ENCODE measurements at places on chromosomes 4 and X. TPM values are rescaled to one million over a fixed set of nuclear protein-coding genes. Genes with fewer than 3 reads are reported as not detected.

The GAGE13 gene
- polyA plus RNA-seq: not detected

The CD38 gene
- polyA plus RNA-seq: 1.8 TPM

The BEX5 gene
- 0.55 TPM for polyA plus RNA-seq

DNA sequence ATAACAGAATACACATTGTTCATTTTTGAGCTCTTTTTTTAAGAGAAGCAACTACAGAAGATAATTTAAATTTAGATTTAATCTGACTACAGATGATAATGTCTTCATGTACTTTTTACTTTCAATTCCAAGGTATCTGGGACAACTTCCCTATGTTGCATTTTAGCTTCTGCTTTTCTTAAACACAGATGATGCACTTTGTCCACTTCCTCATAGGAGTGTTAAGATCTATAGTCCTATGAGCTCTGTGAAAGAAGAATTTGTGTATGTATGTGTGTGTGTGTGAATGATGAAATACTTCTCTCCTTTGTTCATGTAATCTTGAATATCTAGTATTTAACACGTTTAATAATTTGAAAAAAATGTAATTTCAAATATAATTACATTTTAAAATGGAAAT, 5.3 kb upstream of the FHIP1A start:
- DNase-seq: no peak

DNA sequence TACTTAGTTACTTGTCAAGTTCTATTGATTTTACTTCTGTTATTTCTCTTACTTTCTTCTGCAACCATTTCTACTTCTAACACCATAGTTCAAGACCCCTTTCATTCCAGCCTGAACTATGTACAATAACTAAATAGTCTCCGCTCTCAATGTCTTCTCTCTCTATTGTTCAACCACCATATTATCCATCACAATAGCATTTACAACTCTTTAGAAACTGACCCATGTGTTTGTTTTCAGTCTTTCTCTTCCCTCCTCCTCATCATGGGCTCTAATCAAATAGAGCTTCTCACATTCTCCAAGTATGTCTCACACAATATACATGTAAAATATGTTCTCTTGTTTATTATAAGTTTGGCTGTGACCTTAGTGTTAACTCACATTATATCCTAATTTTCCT, 143.6 kb downstream of the ZAR1 start:
- DNase-seq: no peak

The SLAIN2 gene
- 50.2 TPM for polyA plus RNA-seq

GRCh38 chrX:95382799-95383198, 1301.8 kb upstream of the DIAPH2 start:
- no peak for DNase-seq

DNA sequence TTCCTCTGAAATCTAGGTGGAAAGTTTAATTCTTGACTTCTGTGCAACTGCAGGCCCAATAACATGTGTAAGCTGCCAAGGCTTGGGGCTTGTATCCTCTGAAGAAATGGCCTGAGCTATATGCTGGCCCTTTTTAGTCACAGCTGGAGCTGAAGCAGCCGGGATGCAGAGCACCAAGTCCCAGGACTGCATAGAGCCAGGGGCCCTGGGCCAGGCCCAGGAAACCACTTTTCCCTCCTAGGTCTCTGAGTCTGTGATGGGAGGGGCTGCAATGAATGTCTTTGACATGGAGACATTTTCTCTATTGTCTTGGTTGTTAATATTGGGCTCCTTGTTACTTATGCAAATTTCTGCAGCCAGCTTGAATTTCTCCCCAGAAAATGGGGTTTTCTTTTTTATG, 588.5 kb downstream of the CENPC start:
- no peak for DNase-seq

GRCh38 chr4:83664741-83665140, 128.8 kb downstream of the GPAT3 start:
- DNase-seq: no peak

The HPGDS gene
- polyA plus RNA-seq: 7.7 TPM

DNA sequence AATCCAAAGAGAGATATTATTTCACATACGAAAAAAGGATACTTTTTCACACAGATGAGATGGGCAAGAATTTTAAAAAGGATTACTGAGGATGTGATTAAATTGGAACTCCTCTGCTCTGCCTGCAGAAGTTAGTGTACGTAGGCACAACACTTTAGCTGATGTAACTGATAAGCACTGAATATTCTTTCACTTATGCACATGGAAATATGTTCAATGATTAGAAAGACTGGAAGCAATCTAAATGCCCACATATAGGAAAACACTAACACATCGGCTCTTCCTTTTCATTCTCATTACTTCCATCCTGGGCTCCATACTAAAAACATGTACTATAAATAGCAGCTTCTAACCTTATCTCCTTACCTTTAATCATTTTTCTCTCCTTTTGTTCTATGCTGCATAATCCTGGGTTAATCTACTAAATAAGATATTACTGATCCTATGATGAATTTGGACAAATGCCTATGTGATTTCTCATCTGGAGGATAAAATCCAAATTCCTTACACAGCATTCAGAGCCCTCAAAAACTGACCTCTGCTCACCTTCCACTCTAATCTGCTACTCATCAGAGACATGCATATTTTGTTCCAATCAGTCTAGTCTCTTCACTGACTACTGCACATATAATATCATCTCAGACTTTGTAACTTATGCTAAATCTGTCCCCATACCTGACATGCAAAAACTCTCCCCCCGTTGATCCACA, 197.8 kb downstream of the PDGFC start:
- DNase-seq: peak; percentile 47

The GRIA2 gene
- polyA plus RNA-seq: 4.7 TPM

DNA sequence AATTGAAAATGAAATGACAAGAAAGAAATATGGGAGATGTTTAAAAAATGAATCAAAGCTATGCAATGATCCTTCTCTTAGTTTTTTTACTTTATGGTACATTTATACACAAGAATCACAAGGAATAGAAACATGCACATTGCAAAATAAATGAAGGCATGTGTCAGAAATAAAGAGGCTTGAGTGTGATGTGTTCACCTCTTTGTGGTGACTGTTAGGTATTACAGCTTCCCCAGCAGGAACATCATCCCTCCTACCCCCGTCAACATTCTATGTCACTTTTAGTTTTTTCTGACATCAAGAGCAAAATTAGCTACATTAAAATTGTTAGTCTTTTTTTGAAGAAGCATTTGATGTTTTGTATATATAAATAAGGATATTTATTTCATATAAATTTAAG, 214.8 kb downstream of the SLC4A4 start:
- peak; percentile 7 for DNase-seq

GRCh38 chr4:32560306-32560705, 1840.1 kb downstream of the PCDH7 start:
- DNase-seq: peak; percentile 91

DNA sequence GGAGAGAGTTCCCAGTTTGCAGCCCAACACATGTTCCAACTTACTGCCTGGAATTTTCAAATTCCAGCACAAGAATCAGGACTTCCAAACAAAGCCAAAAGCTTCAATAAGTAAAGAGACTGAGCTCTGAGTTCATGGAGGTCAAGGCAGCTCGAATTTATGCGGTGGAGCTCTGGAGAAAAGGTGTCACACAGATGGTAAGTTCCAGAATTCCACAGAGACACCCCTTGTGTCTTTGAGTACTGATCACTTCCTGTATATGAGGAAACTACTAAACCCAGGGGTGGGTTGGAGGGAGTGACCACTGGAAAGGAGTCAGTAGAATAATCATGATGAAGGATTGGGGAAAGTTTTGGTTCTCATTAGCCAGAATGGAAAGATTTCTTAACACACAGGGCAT, 118.5 kb upstream of the GUCY1A1 start:
- DNase-seq: no peak

The OTC gene
- polyA plus RNA-seq: not detected

DNA sequence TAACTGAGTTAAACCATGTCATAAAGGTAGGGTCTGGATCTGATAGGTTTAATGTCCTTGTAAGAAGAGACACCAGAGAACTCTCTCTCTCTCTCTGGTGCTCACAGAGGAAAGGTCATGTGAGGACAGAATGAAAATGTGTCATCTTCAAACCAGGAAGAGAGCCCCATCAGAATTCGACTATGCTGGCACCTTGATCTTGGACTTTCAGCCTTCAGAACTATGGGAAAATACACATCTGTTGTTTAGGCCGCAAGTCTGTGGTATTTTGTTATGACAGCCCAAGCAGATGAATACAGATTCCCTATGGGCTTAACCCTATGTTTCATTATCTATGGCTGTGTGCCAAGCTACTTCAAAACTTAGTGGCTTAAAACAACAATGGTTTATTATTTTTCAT, 105.5 kb upstream of the DDIT4L start:
- DNase-seq: no peak

DNA sequence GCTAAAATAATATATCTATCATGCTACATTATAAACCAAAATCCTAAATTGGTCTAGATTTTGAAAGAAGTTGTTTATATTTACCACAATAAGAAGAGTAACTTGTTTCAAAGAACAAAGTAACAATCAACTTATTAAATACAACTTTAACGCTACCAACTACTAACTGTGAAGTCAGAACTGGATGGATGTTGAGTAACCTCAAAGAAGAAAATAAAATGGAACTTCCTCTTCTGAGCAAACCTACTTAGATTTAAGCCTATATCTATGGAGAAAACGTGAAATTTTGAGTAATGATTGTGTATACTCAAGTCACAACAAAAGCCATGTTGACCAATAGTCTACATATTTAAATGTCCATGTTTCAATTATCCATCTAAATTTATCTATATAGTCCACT, 25.7 kb downstream of the SH3RF1 start:
- DNase-seq: no peak

The AGA gene
- 5.6 TPM for polyA plus RNA-seq

The IL2 gene
- not detected for polyA plus RNA-seq

The MAGEB17 gene
- 0.12 TPM for polyA plus RNA-seq

DNA sequence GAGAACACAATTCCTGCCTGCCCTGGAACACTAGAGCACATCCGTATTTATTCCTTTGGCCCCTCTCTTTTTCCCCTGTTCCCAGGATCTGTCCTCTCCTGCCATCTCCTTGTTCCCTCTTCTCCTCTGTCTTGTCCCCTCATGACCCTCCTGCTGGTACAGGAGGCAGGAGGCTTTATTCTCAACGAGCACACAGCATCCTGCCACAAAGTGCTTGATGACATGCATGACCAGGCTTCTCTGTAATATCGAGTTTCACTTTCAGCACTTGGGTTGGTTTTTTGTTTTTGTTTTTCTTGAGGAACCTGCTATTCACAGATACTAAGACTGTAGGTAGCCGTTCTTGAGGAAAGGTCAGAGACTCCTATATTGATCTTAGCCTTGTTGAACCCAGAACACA, 35.3 kb downstream of the NALF2 start:
- no peak for DNase-seq

DNA sequence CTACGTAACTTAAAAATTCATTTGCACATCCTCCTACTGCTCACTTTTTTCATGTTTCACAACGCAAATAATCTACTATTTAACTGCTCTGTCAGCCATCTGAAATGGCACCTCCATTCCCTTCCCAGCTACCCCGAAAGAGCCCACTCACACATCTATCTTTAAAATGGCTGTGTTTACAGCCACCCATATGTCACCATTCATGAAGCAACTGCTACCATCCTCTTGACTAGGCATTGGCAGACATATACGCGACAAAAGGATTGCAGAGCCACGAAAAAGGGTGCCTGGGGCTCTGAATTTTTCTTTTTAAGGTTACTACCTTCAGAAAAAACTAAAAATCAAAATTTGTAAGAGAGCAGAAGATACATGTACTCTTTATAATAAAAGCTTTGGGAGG, 11.5 kb downstream of the SH3RF1 start:
- DNase-seq: no peak

- no peak for DNase-seq
Measured at GRCh38 chrX:23901060-23901459, 6.7 kb downstream of the APOO start.

The NDP gene
- polyA plus RNA-seq: 2.4 TPM

DNA sequence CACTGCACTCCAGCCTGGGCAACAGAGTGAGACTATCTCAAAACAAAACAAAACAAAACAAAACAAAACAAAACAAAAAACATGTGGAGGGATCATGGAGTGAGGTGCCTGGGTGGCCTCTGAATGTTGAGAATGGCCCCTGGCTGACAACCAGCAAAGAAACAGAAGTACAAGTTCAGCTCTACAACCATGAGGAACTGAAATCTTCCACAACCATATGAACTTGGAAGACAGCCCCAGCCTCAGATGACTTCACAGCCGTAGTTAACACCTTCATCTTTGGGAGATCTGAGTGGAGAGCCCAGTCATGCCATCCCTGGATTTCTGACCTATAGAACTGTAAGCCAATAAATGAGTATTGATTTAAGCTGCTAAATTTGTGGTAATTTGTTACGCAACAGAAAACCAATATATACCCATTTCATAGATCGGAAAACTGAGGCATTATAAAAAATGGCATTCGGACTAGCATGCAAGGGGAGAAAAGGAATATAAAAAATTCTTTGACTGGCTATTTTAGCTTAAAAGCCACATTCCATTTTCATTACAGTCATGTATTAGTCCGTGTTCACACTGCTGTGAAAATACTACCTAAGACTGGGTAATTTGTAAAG, 138.7 kb upstream of the RAPGEF2 start:
- DNase-seq: no peak

The MAGEA4 gene
- polyA plus RNA-seq: not detected

DNA sequence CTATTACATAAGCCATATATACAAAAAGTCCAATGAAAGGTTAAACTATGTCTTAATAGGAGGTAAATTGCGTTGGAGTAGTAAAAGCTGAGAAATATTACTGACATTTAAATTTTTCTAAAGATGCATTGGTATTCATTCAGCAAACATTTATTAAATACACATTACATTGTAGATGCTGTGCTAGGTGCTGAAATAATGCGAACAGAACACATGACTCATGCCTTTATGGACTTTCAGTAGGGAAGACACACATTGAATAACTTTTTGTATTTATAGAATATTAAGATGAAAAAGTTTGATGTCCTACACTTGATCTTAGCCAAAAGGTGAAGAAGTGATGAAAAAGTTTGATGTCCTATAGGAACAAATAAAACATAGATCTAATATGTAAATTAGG, 871.1 kb upstream of the SLIT2 start:
- DNase-seq: no peak
